Hair follicular keratinocyte (primary cell): ENCODE measurements at places on chromosomes 6 and 20. TPM values are rescaled to one million over a fixed set of nuclear protein-coding genes. Genes with fewer than 3 reads are reported as not detected.

Gene RBM38
- total RNA-seq = 5.8 and 17.7 TPM in 2 replicates

Gene SAPCD1
- 0.70 and 1.5 TPM in 2 replicates for total RNA-seq

Gene CCNC
- total RNA-seq = 76.4 and 106 TPM in 2 replicates

Gene RNF114
- 111 and 123 TPM in 2 replicates for total RNA-seq

Gene LHFPL5
- total RNA-seq = not detected in 2 replicates

Gene CLPSL2
- not detected in 2 replicates for total RNA-seq

Gene STX11
- 0.15 and 0.16 TPM in 2 replicates for total RNA-seq

Gene MYBL2
- total RNA-seq = 9.9 and 59.2 TPM in 2 replicates

Gene ATP9A
- 2.4 and 7.2 TPM in 2 replicates for total RNA-seq

Gene ENPP4
- total RNA-seq = 0.08 TPM in 1 of 2 replicates, not detected in the other

Gene OR12D1
- total RNA-seq = not detected in 2 replicates

Gene PTCRA
- not detected in 2 replicates for total RNA-seq

Gene MDFI
- 415 and 464 TPM in 2 replicates for total RNA-seq

Gene KPNA5
- 0.62 and 1.1 TPM in 2 replicates for total RNA-seq

Gene FOXF2
- total RNA-seq = 0.49 TPM in 1 of 2 replicates, not detected in the other

Gene GUCA1A
- 0.11 and 0.16 TPM in 2 replicates for total RNA-seq

Gene CD24
- total RNA-seq = 175 and 345 TPM in 2 replicates
